ENCODE measurements at places on chromosomes 2 and 18.

GRCh38 chr2:122669627-122670026 lies 914.2 kb downstream of the TSN start:
- DNase-seq: no peak

GRCh38 chr18:45349019-45349418 lies 266.3 kb upstream of the SLC14A2 start:
- DNase-seq: no peak

DNA sequence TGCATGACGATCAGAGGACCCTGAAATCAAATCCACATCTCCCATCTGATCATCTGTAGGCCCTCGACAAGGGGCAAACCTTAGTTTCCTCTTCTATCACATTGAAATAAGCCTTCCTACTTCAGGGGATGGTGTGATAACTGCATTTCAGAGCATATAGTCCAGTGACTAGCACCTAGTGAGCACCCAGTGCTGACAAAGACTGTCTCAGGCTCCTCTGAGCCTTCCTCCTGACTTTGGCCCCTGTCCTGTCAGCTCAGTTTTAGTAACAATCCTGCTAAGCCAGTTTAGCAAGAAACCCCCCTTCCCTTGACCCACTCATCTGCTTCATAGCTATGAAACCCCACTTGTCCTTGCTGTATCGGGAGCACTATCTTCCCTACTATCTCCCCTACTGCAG lies 304.0 kb downstream of the ALK start:
- no peak for DNase-seq

DNA sequence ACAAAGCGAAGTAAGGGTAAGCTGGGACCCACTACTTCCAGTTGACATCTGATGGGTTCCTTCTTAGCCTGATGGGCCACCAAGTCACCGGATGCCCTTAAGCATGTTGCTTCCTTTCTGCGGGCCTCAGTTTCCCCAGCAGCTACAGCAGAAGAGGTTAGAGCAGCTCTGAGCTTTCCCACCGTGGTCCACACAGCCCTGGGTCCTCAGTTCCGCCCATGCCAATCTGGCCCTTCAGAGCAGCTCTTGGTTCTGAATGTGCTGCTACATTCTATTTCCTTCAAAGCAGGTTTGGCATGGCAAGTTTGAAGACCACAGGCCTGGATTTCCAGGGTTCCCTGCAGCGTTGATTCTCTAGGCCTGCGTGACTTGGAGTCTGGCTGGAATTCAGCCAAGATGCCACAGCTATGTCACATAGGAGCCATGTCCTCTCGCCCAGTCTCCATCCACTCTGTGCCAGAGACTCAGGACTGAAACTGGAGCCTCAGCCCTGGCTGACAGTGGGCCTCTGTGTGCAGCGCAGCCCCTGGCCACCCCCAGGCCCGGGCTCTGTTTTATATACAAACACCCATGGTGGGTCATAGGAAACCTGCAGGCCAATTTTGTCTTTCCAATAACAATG lies 79.6 kb downstream of the TFCP2L1 start:
- DNase-seq: no peak

DNA sequence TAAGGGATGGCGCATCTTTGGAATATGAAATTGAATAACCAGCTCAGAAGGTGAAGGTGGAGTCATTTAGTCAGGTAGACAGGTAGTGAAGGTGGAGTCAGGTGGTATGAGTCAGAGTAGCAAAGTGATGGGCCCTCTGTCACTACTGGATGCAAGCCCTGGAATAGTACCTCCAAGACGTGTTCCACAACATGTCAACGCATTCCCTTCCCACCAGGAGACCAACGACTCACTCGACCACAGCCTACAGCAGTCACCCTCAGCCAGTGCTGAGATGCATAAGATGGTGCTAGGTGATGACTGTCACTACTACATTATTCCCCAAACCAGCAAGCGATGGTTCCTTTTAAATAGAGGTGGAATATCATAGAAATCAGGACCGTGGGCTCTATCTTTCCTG lies 6.8 kb downstream of the CPLX4 start:
- DNase-seq: no peak

DNA sequence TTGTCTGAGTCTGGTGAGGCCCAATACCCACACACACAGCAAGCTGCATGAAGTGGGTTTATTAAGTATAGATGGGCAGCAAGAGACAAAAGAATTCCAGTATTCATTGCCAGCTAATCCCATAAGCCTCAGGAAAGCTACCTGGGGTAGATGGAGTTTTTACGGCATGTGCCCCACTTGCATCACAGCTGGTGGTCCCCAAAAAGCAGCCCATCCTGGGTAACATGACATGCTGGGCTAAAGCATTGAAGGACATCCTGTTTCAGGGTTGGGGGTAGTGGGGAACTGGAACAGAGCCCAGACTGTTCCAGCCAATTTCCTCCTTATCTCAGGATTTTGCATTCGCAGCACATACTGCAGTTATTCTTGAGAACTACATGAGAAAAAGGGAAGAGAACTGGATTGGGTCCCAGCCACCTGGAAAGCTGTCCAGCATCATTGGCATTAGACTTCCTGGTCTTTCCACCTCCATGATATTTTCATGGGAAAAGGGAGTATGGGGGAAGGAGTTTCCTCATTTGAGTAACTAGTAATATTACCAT lies 240.1 kb upstream of the MMADHC start:
- DNase-seq: no peak

DNA sequence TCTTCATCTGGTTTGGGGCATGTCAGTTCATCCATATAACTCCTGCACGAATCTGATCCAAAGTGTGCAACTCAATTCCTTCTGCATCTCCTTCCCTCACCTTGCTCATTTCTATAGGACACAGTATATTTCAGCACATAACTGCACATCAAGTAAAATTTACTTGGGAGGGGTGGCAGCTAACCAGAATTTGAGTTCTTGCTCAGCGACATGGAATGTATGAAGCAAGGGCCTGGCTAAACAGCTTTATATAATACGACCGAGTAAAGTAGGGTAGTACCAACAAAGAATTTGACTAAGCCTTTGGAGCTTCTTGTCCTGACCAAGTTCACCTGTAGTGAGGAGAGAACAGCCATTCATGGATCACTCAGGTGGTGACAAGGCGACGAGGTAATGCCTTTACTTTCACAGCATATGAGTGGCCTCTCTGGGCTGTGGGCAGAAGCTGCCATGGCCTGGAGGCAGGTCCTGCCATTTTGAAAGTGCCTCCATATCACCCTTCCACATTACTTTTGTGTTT lies 570.2 kb upstream of the TNP1 start:
- DNase-seq: no peak

DNA sequence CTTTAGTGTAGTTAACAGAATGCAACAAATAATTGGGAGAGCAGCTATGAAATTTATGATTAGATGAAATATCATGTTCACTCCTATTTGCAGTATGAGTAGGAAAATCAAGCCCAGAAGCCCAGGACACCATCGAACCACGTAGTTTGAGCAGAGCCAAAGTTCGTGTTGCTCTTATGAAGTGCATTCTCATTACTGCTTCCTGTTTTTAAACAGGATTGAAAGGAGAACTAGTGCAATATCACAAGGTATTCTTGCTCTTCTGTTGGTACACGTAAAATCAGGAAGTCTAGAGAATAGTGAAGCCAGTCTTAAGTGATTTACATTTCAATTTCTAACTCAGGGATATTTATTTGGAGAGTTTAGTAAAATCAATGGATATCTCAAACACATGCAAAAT lies 21.1 kb downstream of the ARHGAP15 start:
- no peak for DNase-seq

DNA sequence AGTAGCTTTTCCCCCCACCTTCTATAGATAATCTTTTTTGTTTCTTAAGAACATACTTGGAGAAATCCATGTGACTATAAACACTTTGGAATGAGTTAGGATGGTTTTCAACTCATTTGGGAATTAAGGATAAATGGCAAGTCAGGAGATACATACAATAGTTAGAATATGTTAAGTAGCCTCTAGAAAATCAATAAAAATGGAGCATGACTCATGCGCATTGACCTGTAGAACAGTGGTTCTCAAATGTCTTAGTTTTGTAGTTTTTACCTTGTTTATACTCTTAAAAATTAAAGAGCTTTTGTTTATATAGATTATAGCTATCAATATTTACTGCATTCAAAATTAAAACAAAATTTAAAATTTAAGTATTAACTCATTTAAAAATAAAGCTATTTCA lies 24.7 kb downstream of the NUP35 start:
- no peak for DNase-seq

- DNase-seq: no peak
These were observed 112.7 kb upstream of the RBMS1 start for GRCh38 chr2:160606341-160606740.

- no peak for DNase-seq
These were observed 48.2 kb downstream of the MAPRE2 start for GRCh38 chr18:35089382-35089781.

- DNase-seq: no peak
These were observed 653 bp downstream of the MRPS9 start for GRCh38 chr2:105038383-105039061.

Measured in NCI-H1092 (cell line).